ENCODE measurements at places on chromosomes 11 and 22.

DNA sequence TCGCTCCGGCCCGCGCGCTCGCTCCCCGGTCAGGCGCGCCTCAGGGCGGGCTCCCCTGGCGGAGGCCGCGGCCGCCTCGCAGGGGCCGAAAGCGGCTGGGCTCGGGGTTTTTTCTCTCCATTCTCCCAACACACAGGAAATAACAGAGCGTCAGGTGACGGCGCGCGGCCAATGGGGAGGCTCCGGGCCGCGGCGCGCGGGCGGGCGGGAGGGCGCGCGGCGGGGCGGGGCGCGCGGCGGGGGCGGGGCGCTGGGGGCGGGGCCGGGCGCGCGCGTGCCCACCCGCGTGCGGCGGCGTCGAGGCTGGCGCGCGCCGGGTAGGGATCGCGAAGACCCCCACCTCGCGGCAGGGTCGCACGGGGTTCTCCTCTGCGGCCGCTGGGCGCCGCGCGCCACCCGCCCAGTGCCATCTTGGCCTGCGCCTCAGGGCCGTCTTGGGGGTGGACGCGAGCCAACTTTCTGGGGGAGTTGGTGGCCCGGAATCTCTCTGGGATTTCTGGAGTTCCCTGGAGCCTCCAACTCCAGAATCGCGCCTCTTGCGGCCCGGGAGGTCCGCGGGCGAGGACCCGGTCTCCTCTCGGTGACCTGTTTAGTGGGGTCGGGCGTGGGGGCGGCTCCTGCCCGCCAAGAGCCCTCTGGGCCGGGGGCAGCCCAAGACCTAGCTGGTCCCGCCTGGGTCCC is at the start of gene TCF20:
TCF20 (minus strand) TSS at position 144 of the 681 bp plus-strand sequence. CDS start 55,348 bp downstream, outside the sequence.
- DNase-seq, result no peak

GRCh38 chr11:83284501-83285150 is 1.5 kb downstream of the CCDC90B start:
- DNase-seq, result no peak

DNA sequence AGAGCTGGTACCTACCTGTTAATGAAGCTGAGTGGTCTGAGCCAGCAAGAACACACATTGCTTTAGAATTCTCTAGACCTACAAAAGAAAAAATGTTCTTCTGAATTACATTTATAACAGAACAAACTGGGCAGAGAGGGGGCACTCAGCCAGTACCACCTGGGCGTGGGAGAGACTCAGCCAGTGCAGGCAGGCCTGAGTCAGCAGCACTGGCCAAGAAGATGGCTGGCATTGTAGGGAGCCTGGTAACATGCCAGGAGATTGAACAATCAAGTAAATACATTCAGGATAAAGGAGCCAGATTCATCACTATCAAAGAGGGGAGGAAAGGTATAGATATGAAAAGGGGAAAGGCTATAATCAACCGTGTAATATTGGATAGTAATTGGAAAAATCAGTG is 19.9 kb downstream of the SERGEF start:
- DNase-seq, result no peak

DNA sequence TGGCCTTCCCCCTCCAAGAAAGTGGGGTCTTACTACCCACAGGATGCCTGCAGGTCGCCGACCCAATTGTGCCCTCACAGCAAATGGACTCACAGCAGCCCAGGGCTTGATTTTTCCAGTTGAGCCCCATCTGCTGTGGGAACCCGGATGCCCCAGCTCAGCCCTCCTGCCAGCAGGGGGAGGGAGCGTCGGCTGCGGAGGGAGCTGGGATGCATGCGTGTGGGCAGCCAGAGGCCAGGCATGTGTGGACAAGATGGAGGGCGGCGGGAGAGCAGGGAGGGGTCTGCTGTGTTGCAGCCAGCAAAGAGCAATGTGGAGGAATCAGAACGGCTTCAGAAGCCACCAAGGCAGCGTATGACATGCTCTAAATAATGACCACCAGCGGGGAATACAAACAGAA is 41.0 kb upstream of the EIF3D start:
- DNase-seq, result no peak

DNA sequence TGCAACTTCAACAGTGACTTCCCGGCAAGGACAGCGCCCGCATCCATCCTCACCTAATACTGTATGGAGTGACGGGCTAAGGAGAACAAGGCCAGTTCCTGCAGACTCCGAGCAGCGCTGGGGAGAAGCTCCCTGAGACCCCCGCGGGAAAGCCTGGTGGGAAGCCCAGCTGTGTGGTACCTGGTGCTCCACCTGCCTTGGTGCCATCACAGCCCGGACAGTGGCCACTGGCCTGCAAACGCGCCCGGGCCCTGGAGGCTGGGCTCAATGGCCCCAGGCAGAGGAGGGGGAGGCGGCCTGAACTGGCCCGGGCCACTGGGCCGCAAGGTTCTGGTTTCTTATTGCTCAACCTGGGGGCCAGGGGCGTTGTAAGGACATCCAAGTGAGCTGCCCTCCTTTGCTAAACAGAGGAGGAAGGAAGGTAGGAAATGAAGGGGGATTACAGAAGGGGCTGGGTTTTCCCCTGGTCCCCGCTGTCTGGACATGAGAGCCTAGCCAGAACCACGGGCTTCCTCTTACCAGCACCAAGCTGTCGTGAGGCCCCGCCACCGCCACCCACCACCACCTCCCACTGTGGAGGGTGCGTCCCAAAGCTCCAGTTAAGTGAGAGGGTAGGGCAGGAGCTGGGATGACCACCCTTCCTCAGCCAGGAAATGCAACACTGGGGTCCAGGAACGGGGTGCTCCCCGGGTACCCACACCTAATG is 8.5 kb upstream of the CDC42BPG start:
- no peak for DNase-seq

DNA sequence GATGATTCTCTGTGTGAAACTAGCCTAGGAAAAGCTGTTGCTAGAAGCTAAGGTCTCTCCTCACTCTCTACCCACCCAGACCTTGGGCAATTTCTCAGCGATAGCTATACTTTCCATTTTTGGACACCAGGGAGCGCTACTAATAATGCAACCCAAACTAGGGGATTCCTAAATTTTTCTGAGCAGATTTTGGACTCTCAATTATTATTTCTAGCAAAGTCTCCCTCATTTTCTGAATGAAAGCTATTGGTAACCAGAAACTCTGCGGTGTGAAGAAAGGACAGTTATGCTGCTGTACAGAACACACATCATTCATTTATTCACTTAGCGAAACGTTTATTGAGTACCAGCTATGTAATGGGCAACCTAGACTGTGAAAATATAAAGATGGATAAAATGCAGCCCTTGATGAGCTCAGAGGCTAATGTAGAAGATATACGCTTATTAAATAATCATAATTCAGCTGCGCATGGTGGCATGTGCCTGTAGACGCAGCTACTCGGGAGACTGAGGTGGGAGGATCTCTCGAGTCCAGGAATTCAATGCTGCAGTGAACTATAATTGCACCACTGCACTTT is 6.1 kb upstream of the STIM1 start:
- DNase-seq, result no peak
